Fibroblast of upper back skin (primary cell): ENCODE measurements at places on chromosomes 16 and 17.

- peak; percentile 58 for DNase-seq
These were observed 1.2 kb upstream of the FOXF1 start for GRCh38 chr16:86508947-86509758.

- no peak for DNase-seq
These were observed 1.5 kb downstream of the FOXN1 start for GRCh38 chr17:28507567-28508203.

- no peak for DNase-seq
These were observed 677 bp downstream of the DEF8 start for GRCh38 chr16:89949121-89949742.

GRCh38 chr16:58339452-58339981 lies 44.7 kb upstream of the PRSS54 start:
- peak; percentile 31 for DNase-seq

DNA sequence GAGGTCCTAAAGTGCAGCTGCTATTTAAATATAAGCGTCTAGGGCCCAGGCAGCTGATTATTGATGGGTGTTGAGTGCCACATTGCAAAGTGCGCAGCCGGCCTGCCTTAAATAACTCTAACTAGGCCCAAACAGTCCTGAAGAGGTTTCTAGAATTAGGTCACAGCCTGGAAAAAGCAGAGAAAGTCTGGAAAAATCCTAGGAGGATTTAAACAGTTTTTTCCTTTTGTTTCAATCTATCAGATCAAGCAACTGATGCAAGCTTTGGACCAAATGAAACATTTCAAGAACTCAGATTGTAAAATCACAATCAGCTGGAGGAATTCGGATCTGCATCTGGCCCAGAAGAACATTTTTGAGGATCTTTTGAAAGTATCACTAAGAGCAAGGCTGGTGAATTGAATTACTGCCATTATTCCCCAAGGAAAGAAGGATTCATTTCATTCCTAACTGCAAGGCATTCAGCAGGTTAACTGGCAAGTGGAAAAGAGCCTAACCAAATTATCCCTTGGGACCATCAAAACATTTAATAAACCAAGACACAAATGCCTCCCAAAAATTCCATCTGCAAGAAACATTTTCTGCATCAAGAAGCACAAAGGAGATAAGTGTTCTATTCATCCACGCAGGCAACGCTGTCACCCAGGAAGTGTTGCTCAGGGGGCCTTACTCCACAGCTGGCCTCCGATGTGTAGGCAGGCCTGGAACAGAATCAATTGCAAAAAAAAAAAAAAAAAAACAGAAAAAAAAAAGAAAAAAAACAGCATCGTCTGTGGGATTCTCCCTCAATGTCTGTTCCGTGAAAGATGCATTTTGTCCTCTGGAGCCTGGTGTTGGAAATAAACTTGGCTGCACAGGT lies 46.1 kb downstream of the IRX3 start:
- peak; percentile 80 for DNase-seq

GRCh38 chr16:81004646-81005353 lies 1.9 kb downstream of the CMC2 start:
- DNase-seq = peak; percentile 66

DNA sequence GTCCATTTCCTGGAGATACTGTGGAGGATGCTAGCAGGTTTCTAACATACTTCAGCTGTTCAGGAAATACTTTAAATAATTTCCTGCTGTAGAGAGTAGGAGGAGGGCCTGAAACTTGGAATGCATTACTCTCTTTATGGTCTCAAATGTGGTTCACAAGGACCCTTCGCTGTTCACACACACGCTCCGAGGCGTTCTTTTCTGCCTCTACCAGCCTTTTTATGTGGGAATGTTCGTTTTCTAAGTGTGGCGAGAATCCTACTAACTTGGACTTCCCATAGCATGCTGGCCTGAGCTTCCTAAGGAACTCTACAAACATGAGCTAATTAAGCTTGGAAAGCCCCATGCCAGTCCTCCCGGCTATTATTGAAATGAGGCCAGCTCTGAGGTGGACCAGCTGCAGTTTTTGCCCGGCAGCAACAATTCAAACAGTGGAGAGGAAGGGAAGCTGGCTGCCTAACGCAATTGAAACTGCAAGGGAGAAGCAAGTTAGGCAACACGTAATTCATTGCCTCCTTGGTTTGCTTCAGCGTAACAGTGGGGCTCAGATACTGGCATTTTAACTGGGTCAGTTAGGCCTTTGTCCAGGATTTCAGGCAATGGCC lies 18.9 kb downstream of the KPNA2 start:
- peak; percentile 87 for DNase-seq

DNA sequence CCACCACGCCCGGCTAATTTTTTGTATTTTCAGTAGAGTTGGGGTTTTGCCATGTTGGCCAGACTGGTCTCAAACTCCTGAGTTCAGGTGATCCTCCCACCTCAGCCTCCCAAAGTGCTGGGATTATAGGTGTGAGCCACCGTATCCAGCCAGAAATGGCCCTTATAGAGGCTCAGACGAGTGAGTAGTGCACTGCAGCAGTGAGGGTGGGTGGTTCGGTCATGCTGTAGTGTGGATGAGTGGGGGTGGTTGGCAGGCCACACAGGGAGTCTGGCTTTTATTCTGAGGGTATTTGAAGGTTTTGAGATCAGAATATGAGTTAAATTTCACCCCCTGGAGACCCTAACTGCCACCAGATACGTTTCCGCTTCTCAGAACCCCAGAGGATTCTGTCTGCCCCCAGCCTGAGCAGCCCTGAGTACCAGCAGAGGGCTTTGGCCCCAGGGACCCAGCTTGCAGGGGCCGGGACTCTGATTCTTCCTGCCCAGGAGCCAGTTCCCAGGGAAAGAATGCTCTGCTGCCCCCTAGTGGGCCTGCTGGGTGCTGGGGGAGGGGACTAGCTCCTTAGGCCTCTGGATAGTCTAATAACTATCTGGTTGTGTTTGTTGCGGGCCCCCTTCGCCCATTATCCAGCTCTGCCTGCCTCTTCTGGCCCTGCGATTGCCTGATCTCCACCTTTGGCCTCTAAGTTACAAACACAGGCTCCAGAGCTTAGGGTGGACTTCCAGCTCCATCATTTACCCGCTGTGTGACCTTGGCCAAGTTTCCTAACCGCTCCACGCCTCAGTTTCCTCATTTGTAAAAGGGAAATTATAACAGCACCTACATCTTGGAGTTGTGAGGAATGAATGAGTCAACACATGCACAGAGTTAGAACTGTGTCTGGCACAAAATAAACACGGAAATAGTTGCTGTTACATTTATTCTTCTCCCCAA lies 2.0 kb downstream of the ZNF771 start:
- peak; percentile 84 for DNase-seq

DNA sequence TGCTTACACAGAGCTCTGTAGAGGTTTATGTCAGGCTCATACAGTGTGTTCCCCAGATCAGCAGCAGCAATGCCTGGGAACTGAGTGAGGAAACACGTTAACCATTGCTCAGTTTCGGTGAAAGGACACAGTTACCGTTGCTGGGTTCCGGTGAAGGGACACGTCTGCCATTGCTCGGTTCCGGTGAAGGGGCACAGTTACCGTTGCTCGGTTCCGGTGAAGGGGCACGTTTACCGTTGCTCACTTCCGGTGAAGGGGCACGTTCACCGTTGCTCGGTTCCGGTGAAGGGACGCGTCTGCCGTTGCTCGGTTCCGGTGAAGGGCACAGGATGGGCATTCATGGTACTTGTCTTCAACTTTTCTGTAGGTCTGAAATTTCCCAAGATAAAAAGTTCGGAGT lies 81.7 kb downstream of the MRM3 start:
- DNase-seq = no peak
